ENCODE measurements at places on chromosomes 4 and X. TPM values are rescaled to one million over a fixed set of nuclear protein-coding genes. Genes with fewer than 3 reads are reported as not detected.

GRCh38 chr4:167031534-167032156 is 202.6 kb downstream of the SPOCK3 start:
- no peak for DNase-seq

DNA sequence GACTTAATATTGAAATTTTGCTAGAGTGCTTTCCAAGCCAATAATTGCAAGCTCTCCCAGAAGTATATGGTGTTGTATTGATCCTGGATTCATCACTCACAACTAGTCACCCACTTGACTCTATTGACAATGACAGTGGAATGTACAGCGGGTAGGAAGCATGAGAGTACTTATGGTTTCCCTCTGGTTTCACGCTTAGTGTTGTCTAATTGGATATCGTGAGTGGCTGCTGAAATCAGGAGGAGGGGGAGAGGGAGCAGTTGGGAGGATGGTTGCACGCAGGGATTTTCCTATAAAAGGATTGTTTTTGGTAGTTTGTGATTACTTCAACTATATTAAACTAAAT is 1819.5 kb upstream of the TENM3 start:
- no peak for DNase-seq

RASSF6 gene
- 0.37 TPM for polyA plus RNA-seq

- peak; percentile 78 for DNase-seq
Observed at GRCh38 chr4:150209140-150209829, 131.0 kb downstream of the DCLK2 start.

DNA sequence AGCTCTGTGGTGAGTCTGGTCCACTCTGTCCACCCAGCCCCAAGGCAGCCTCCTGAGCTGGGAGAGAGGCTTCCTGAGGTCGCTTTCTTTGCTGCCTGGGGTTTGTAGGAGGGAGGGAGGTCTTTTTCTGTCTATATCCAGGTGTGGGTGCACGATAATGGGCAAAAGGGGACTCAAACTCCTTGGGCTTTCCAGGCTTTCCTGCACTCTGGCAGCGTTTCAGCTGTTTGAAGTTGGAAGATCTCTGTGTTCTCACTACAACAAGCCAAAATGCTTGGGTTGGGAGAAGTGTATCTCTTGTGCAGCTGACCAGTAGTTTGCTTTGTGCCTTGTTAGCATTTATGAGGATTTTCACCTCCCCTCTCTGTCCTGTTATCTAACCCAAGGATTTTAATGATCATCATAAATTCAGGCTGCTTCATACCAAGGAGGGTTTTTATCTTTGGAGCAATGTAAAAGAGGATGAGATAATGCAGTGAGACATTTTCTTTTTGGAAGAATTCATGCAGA is 126.3 kb downstream of the REPS2 start:
- no peak for DNase-seq

KLB gene
- polyA plus RNA-seq = 0.21 TPM

DNA sequence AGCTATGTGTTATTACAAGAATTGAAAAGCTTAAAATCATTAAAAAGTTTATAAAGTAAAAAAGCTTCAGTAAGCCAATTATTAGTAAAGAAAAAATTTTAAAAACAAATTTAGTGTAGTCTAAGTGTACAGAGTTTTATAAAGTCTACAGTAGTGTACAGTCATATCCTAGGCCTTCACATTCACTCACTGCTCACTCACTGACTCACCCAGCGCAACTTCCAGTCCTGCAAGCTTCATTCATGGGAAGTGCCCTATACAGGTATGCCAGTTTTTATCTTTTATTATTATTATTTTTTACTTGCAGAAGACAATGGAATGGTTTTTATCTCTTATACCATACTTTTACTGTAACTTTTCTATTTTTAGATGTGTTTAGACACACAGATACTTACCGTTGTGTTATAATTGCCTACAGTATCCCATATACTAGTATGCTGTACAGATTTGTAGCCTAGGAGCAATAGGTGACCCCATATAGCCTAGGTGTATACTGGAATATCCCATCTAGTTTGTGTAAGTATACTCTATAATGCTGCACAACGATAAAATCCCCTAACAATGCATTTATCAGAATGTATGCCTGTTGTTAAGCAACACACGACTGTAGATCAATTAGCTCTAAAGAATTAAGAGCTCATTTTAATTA is 230.7 kb downstream of the DCLK2 start:
- DNase-seq = no peak

CCNB3 gene
- polyA plus RNA-seq = 0.12 TPM

GRCh38 chr4:1099270-1099669 is 14.1 kb downstream of the RNF212 start:
- no peak for DNase-seq

DNA sequence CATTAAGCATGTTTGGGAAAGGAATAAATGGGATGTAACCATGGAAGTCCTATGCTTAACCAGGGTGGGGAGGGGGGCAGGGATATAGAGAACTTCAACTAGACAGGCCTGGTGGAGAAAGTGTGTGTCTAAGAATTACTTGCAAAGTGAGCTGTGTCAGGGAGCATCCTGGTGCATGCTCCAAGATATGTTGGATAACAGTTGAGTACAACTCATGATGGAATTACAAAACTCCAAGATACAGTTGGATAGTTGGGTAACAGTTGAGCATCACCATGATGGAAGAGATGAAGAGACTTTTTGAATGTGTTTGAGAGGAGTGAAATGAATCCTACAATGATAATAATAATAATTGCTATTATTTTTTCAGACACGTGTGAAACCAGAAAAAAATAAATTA is 26.1 kb upstream of the ACSL1 start:
- no peak for DNase-seq

- DNase-seq = no peak
Observed at GRCh38 chr4:169707958-169708643, 49.6 kb downstream of the HPF1 start.

DNA sequence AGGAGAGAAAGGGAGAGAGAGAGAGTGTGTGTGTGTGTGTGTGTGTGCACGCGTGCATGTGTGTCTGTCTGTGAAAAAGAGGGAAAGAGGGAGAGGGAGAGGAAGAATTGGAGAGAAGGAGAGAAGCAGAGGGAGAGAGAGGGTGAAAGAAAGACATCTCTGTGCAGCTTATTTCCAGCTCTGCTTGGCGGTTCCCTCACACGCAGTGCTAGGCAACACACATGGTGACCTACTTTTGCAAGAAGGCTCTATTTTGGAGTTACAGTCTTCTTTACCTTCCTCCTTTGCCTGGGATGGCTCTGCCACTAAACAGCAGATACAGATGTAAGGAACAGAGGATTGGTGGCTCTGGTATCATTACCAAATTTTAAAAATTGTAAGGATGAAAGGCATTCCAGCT is 40.1 kb downstream of the SLC16A2 start:
- no peak for DNase-seq

DNA sequence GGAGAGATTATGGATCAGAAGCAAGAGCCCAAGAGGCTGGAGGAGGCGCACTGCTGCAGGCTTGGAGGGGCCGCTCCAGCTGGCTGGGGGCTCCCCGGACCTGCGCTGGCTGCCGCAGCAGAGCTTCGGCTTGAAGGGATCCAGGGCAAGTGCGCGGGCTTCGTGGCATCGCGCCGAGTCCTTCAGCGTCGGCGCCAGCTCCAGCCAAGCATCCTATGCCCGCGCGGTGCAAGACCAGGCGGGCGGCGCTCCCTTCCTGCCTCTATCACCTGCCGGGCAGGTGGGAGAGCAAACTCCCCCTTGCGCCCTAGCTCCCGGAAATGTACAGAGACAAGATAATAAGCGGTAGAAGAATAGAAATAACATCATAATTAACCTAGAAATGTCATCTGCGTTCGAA is 10.5 kb upstream of the UCP1 start:
- peak; percentile 42 for DNase-seq

- no peak for DNase-seq
Observed at GRCh38 chr4:169340834-169341233, 70.1 kb upstream of the SH3RF1 start.

ACE2 gene
- not detected for polyA plus RNA-seq

GYG2 gene
- 17.6 TPM for polyA plus RNA-seq

GRCh38 chr4:5277079-5277478 is 225.8 kb downstream of the STK32B start:
- no peak for DNase-seq

GRCh38 chrX:71998836-71999509 is 88.3 kb downstream of the NHSL2 start:
- peak; percentile 70 for DNase-seq

CSAG3 gene
- 3.2 TPM for polyA plus RNA-seq

DNA sequence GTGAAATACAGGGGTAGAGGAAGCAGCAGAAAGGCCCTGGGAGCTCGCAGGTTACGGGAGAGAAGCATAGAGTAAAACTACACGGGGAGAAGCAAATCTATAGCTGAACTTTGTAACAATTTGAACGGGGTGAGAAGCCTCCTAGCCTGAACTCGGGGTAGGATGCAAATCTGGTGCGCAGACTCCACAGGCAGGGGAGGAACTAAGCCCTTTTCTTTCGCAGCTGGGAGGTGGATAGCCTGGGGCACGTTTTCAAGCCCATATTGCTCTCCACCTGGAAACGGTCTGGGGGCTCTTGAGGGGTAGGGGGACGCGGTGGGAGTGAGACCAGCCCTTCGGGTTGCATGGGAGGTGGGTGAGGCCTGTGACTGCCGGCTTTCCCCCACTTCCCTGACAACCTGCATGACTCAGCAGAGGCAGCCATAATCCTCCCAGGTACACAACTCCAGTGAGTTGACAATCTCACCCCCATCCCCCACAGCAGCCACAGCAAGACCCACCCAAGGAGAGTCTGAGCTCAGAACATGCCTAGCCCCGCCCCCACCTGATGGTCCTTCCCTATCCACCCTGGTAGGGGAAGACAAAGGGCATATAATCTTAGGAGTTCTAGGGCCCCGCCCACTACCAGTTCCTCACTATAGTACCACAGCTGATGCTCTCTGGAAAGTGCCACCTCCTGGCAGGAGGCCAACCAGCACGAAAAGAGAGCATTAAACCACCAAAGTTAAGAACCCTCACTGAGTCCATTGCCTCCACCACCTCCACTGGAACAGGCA is 29.9 kb downstream of the SOWAHB start:
- DNase-seq = peak; percentile 79

- no peak for DNase-seq
Observed at GRCh38 chr4:5926598-5926997, 33.7 kb upstream of the CRMP1 start.

- no peak for DNase-seq
Observed at GRCh38 chr4:65550500-65550899, 119.8 kb downstream of the EPHA5 start.

DNA sequence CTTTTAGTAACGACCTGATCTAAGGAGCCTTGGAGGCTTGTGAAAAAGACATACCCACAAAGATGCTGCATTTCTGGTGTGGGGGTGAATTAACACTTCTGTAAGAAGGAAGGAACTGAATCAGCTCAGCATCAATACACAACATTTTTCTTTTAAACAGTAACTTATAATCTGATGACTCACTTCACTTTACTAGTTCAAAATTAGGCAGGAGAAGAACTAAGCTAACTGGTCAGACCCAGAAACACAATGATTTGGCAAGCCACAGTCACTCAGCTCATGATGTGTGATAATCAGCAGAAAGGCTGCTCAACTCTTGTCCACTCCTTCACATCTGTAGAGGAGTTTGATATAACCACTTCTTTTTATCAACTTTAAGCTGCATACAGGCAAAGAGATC is 4.6 kb downstream of the MMAA start:
- no peak for DNase-seq

DNA sequence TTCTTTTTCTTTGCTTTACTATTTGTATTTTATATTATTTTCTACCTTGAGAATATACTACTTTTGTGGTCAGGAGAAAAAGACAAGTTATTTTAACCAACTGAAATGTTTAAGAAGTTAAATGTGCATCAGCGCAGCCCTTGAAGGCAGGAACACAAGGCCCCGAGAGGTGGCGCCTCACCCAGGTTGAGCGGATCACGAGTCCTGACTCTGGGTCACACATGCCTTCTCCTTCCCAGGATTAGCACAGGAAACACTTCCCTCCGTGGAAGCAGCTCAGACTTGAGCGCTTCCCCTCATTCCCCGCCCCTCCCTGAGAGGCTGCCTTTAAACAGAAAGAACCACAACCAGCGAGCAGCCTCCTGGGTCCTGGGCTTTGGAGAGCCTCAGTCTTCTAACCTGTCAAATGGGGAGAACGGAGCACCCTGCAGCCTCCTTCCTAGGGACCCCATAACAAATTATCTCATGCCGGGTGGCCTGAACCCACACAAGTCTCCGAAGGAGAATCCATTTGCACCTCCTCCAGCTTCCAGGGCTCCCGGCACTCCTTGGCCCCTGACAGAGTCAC is 217.6 kb downstream of the AFAP1 start:
- DNase-seq = no peak

GRCh38 chrX:119288890-119289393 is 52.9 kb downstream of the PGRMC1 start:
- no peak for DNase-seq

DNA sequence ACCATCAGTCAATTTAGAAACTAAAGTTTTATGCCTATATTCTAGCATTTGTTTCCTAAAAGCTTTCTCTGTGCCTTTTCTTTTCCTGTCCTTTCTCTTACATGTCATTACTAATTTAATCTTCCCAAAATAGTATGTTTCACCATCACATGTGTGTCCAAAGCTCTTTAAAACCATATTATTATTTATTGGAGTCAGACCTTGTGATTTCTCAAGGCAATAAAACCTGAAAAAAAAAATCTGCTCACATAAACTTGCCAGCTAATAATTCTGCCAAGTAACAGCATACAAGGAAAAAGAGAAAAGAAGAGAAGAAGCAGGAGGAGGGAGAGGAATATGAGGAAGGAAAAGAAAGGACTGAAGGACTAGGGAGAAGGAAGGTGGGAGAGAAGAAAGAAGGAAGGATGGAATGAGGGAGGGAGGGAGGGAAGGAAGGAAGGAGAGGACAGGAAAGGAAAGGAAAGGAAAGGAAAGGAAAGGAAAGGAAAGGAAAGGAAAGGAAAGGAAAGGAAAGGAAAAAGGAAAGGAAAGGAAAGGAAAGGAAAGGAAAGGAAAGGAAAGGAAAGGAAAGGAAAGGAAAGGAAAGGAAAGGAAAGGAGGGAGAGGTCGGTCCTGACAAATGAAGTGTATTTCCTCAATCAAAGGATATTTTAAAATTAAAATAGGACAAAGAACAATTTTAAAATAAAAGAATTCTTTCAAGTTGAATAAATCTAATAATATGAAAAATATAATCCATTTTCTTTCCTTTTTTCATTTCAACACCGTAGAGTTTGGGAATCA is 57.4 kb downstream of the ANTXR2 start:
- no peak for DNase-seq

ADH7 gene
- polyA plus RNA-seq = not detected

GRCh38 chrX:63525491-63525890 is 174.4 kb upstream of the SPIN4 start:
- no peak for DNase-seq

MFAP3L gene
- 3.4 TPM for polyA plus RNA-seq

DNA sequence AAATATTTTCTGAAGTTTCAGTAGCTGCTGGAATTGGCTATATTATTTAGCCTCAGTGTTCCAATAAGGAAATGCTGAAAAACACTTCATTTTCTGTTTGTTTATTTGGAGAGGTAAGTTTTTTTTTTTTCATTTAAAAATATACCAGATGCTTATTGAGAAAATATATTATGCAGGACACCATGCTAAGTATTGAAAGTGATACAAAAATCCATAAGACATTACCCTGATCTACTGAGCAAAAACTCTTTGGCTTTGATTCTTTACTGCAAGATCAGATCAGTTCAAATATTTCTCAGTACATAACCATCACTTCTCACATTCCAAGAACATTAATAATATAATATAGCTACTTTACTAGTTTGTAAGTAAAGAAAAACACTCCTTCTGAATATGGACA is 123.4 kb upstream of the PACRGL start:
- no peak for DNase-seq
